A172 (cell line): ENCODE measurements at places on chromosomes 7 and 10. TPM values are rescaled to one million over a fixed set of nuclear protein-coding genes. Genes with fewer than 3 reads are reported as not detected.

The ENO4 gene
- total RNA-seq, result 0.07 and 0.22 TPM in 2 replicates

The BTBD16 gene
- not detected in 2 replicates for total RNA-seq

The GJD4 gene
- not detected in 2 replicates for total RNA-seq

GRCh38 chr10:107585630-107586029, 421.1 kb upstream of the SORCS1 start:
- DNase-seq, result no peak

- no peak for DNase-seq
Measured at GRCh38 chr7:25665374-25665773, 437.1 kb upstream of the NPVF start.
